ENCODE measurements at places on chromosomes 6 and 20.

GRCh38 chr6:12009180-12009685 is 2.9 kb upstream of the HIVEP1 start:
- no peak for DNase-seq

DNA sequence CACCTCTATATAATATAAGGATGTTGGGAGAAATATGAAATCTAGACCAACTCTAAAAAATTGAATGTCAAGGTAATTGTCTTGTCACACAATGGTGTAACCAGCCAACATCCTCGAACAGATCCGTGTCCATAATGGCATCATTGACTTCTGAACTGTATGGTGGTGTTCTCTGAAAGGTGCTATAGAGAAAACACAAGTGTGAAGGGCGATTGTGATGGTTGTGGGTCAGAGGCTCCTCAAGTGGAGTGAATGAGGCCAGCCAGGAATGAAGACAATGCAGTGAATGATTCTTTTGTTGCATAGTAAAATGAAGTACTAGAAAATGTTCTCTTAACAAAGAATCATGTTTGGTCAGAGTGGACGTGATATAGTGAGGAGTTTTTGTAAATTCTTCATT is 58.3 kb downstream of the CARMIL1 start:
- no peak for DNase-seq

DNA sequence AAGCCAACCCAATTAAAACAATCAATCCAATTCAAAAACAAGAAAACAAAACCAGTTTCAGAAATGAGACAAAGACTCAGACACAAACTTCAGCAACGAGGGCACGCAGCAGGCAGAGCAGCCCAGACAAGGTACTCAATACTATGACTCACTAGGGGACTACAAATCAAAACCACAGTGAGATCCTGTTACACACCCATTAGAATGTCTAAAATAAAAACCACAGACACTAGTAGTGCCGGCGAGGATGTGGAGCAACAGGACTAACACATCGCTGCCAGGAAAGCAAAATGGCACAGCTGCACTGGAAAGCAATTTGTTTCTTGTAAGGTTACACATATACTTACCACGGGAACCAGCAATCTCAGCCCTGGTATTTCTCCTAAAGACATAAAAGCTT is 28.4 kb upstream of the MAS1L start:
- DNase-seq: no peak

GRCh38 chr6:5202941-5203340 is 57.8 kb downstream of the LYRM4 start:
- no peak for DNase-seq

DNA sequence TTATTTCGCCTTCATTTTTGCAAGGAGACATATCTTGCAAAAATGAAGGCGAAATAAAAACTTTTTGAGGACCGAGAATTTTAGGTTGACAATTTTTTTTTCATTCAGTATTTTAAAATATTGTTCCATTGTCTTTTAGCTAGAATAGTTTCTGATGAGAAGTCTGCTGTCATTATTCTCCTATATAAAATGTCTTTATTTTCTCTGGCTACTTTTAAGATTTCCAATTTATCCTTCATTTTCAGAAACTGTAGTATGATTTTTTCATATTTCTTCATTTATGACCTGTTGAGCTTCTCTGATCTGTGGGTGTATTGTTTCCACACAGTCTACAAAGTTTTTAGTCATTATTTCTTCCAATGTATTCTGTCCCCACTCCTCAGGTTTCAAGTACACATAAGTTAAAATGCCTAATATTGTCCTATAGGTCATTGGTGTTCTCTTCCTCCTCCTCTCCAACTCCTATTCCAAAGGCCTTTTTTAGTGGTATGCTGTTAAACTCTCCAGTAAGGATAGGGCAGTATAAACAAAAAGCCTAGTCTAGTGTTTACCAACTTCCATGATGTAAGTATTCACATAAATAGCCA is 15.7 kb downstream of the AHI1 start:
- peak; percentile 26 for DNase-seq

DNA sequence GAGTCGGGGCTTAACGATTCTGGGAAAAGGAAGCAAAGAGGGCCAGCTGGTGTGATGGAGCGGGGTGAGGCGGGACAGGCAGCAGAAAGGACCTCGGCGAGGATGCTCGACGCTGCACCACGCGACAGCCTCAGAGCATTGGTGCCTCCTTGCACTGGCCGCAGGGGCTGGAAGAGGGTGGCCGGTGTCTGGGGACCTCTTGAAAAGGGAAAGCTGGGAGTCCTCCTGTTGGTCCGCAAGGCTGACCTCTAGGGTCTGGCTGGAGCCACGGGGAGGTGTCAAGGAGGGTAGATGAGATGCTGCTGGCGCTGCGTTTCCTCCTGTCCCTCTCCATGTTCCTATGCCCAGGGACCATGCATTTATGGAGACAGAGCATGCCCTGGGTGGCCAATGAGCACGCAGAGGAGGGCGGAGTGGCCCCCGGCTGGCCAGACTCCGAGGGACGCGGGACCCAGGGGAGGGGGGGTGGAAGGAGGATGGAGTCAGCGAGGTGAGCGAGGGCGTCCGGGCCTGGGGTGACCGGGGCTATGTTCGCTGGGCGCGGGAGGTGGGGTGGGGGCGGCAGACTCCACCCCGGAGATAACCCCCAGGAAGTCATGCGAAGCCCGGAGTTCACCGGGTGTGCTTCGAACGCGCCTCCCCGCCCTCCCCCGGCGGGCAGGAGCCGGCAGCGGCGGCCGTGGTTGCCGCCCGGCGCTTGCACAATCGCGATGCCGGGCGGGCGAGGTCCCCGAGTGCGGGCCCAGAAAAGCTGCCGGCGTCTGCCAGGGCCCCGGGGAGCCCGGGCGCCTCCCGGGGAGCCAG is at the start of gene CYP24A1:
CYP24A1 (minus strand) TSS at position 334 of the 804 bp plus-strand sequence. CDS start 407 bp downstream, outside the sequence.
- DNase-seq: no peak

DNA sequence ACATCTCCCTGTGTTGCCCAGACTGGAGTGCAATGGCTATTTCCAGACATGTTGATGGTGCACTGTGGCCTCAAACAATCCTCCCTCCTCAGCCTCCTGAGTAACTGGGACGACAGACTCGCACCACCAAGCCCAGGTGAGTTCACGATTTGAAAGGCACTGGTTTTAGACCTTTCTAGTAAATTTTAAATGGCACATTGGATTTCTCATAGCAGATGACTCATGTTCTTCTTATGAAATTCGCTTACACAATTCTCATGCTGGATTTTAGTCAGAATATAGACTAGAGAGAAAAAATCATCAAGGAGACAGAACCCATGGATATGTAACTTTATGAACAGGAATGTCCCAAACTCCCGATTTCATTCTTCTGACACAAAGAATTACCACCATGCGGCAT is 18.1 kb upstream of the PXDC1 start:
- DNase-seq: no peak

- DNase-seq: peak; percentile 3
These were observed 100.6 kb downstream of the DCDC2 start for GRCh38 chr6:24257282-24257681.

GRCh38 chr6:105993341-105994117 is 92.6 kb upstream of the PRDM1 start:
- no peak for DNase-seq

GRCh38 chr20:12318043-12318442 is 400.4 kb downstream of the BTBD3 start:
- no peak for DNase-seq

- DNase-seq: no peak
These were observed 246.1 kb downstream of the RIMS1 start for GRCh38 chr6:72132427-72132826.

DNA sequence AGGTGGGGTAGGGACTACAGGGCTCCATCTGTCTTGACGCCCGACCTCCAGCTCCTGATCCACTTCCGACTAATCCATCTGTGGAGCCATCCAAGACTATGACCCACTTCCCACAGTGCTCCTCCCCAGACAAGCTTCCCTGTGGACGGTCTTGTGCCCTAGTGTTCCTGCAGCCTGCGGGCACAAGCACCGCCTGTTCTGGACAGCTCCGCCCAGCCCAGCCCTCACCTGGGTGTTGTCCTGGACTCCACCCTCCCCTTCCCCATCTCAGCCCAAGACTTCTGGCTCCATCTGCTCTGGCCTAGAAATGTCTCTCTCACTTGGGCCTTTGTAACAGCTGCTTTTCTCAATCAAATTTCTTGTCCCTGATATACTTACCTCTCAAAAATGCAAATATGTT is 102.0 kb downstream of the MAFB start:
- no peak for DNase-seq

- no peak for DNase-seq
These were observed 444.4 kb downstream of the UTRN start for GRCh38 chr6:144729502-144729901.

- no peak for DNase-seq
These were observed 497.0 kb downstream of the EPHA7 start for GRCh38 chr6:92922216-92922806.

DNA sequence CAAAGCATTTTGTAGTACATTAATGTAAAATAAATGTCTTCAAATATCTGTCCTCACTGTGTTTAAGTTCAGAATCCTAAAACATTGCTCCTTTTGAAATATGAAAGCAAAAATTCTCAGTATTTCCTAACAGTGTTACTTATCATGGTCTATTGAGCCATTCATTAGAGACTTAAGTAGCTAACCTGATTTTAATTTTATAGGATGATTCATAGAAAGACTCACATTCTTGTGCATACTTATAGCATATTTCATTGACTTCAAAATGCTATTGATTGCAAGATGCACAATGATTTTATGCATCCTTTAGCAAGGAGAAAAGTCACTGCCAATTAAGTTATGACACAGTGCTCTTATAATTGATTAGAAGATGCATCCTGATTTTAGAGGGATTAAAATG is 85.7 kb downstream of the HIVEP1 start:
- DNase-seq: no peak

DNA sequence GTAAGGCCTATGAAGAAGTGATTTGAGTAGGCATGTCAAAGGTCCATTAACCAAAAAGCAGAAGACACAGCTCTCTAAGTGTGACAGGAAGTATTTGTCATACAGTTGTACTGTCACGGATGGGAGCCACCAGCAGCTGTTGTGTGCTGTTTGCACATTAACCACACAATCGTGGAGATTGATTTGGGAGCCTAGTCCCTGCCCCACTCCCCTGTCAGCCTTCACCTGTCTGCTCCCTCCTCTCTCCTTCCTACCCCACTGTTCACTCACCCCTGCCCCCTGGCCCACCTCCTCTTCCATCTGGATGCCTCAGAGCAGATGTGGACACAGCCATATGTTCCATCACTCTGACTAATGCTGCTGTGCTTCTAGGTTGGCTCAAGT is 124.7 kb upstream of the SPACA1 start:
- peak; percentile 10 for DNase-seq

DNA sequence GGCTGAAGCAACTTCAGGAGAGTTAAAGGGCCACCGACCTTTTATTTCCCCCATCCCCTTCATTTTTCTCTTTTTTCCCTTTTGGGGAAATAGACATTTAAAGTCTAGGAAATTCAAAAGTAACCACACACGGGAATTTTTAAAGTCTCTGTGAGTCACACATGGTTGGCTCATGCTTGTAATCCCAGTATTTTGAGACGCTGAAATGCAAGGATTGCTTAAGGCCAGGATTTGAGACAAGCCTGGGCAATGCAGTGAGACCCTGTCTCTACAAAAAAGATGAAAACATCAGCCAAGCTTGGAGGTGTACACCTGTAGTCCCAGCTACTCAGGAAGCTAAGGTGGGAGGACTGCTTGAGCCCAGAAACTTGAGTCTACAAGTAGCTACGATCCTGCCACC is 34.2 kb downstream of the KATNA1 start:
- DNase-seq: no peak

- no peak for DNase-seq
These were observed 8.0 kb upstream of the RAET1L start for GRCh38 chr6:150033207-150033771.

- no peak for DNase-seq
These were observed 6.5 kb downstream of the GSS start for GRCh38 chr20:34949120-34949519.

DNA sequence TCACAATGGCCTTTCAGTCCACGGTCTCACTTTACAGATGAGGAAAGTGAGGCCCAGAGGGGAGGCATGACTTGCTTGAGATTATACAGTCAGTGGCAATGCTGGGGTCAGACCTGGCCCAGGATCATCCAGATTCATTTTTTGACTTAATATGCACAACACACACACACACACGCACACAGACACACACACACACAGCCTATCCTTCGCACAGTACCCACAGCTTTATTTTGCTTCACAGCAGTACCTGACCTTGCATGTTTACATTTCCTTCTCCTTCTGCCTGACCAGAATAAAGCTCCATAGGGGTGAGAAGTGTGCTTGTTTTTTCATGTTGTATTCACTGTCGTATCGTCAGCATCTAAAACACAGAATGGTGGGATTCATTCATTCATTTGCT is 79.8 kb downstream of the VEGFA start:
- no peak for DNase-seq

- DNase-seq: no peak
These were observed 23.3 kb downstream of the MICA start for GRCh38 chr6:31426395-31427354.

DNA sequence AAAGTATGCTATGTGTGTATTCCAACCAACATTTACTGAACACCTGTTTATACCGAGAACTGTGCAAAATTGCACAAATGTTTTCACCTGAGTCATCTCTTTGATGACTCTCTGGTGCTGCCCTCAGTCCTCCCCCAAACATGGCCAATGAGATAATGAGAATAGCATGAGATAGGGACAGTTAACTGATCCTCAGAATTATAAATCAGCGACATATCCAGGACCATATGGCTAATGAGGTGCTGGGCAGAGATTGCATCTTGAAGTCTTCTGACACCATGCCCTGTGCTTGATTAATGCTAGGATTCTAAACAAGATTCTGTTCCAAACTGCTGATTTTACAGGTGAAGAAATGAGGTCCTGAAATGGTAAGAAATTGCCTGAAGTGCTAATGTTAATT is 13.0 kb downstream of the CLVS2 start:
- no peak for DNase-seq

GRCh38 chr6:101830501-101831031 is 437.1 kb downstream of the GRIK2 start:
- DNase-seq: no peak

DNA sequence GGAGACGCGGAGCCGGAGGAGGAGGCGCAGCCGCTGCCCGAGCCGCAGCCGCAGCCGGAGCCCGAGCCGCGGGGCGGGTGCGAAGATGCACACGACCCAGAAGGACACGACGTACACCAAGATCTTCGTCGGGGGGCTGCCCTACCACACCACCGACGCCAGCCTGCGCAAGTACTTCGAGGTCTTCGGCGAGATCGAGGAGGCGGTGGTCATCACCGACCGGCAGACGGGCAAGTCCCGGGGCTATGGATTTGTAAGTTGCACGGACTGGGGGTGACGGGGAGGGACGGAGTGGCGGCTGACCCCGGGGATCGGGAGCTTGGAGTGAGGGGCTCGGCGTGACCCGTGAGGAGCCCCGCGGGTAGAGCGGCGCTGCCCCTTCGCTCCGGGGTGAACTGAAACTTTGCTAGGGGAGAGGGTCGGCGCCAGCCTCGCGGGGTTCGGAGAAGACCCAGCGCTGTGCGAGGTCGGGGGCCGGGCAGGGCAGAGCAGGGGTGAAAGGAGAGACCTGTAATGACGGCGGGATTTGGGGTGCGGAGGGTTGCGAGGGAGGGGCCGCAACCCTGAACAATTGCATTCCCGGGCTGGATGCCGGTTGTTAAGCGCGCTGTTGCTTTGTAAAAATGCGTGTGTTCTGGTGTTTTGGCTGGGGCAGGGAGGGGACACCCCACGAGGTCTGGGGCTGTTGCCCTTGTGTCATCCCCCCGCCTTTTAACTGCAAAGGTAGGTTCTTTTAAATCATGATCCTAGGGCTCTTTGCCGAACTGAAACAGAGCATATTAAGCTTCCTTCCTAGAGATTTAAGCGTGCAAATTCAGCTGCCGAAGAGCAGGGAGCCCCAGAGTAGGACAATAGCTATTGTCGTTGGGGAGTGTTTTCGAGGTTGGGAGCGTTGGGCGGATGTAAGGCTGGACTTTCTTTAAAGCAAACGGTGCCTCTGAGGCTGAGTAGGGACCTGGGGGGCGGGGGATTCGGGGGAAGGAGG is 628 bp downstream of the RBM24 start:
- no peak for DNase-seq
